Left lobe of liver (tissue), 2 donors: ENCODE measurements at places on chromosomes 1 and 21. TPM values are rescaled to one million over a fixed set of nuclear protein-coding genes. Genes with fewer than 3 reads are reported as not detected.

GRCh38 chr1:89518221-89518631 is 6.4 kb upstream of the LRRC8B start:
- DNase-seq, result no peak

- DNase-seq, result no peak
Observed at GRCh38 chr1:236851871-236852270, 56.8 kb downstream of the MTR start.

CRP gene
- 3,370 TPM for total RNA-seq

TCHH gene
- total RNA-seq, result 0.08 TPM

FCGR3B gene
- total RNA-seq, result 1.9 TPM

NCMAP gene
- total RNA-seq, result 1.0 TPM

KRTAP13-2 gene
- total RNA-seq, result not detected
